ELR (cell line): ENCODE measurements at places on chromosomes 6 and 20.

DNA sequence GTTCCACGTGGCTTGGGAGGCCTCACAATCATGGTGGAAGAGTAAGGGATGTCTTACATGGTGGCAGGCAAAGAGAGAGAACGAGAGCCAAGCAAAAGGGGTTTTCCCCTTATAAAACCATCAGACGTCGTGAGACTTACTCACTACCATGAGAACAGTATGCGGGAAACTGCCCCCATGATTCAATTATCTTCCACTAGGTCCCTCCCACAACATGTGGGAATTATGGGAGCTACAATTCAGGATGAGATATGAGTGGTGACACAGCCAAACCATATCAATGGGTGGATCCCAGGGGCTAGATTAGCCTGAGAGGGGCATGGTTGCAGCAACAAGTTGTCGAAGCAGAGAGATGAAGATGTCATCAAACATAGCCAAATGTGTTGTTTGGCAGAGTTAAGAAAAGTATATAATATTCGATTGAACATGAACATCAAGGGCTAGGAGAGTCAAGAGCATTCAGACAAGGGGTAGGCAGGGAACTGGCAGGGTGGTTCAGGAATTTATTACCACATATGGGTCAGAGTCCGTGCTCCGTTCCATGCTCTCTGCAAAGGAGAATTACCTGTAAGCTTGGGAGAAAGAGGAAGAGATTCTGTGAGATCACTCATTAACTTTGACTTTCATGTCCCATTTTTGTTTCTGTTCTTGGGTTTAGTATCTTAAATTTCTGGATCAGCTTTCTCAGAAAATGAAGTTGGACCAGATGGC is 98.8 kb downstream of the CCDC170 start:
- no peak for DNase-seq

- peak; percentile 46 for DNase-seq
Measured at GRCh38 chr6:48664826-48665225, 553.8 kb upstream of the PTCHD4 start.

DNA sequence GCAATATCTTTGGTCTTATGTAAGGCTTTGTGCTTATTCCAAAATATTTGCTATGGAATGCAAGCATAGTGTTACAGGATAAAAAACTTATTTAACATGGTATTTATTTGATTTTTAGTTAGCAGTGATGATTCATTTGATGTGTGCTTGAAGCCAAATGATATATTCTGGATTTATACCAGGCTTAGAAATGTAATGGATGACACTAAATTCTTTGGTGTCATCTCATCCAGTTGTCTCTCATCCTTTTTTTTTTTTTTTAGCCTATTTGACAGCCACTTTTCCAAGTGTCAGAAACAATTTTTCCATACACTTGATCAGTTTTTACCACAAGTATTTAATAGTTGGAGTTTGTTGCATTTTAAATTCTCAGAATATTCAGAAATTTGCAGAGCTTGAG is 515.3 kb downstream of the CDKAL1 start:
- DNase-seq: no peak

- no peak for DNase-seq
Measured at GRCh38 chr20:35876033-35876320, 78.3 kb downstream of the SCAND1 start.

- DNase-seq: no peak
Measured at GRCh38 chr20:50302341-50303057, 111.9 kb downstream of the CEBPB start.

GRCh38 chr6:157981132-157981394 is 600 bp upstream of the SYNJ2 start:
- DNase-seq: no peak

GRCh38 chr6:12058172-12058961 is 46.3 kb downstream of the HIVEP1 start:
- no peak for DNase-seq

DNA sequence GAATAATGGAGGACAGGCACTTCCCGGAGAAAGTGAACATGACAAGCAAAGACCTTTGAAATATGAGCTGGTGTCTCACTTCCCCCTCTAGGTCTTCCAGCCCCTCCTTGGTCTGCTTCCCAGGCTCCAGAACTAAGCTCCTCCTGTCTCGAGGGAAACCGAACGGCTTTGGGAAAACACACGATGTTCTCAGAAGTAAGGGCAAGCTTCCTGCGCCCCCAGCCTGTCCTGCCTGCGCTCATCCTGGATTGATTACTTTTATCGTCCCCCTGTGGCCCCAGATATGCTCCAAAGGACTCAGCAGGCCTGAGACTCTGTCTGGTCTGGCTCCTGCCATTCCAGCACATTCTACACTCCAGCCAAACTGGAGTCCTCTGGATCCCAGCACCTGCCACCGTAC is 83.4 kb downstream of the ZNF217 start:
- no peak for DNase-seq

- no peak for DNase-seq
Measured at GRCh38 chr20:51542033-51542570, 417 bp downstream of the NFATC2 start.

DNA sequence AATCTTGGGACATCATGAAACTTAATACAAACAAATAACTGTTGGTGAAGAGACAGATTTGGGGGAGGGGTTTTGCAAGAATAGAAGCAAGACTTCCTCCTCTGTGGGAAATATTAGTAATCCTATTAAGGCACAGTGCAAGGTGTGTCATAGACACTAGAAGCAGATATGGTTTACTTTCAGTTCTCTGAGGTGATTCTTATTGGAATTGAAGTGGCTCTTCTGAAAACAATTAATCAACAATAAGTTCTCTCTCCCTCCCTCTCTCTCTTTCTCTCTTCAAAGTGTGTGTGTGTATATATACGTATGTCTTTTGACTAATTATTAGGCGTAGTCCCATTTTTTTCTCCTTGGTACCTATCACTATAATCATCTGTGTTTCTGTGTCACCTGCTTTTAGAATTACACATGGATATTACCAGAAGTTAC is 99.8 kb downstream of the HIVEP2 start:
- DNase-seq: peak; percentile 69

- DNase-seq: no peak
Measured at GRCh38 chr20:53070706-53071392, 98.7 kb downstream of the TSHZ2 start.

- DNase-seq: no peak
Measured at GRCh38 chr6:161400671-161401070, 126.8 kb upstream of the AGPAT4 start.

GRCh38 chr20:32672982-32673851 is 524 bp downstream of the C20orf203 start:
- no peak for DNase-seq

DNA sequence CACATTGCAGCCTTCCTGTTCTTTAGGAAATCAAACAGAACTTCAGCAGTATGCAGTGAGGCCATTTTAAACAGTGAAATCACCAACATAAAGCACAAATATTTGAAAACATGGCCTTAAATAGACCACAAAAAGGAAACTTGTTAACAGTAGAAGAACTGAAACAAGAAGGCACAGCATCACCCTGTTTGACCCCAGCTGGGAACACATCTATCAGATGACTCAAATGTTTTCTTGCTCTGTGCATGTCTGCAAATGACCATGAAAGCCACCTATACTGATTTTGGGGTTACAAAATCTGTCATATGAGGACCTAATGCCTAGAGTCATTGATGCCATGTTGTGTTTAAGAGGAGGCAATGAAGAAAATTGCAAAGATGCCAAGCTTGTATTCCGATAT is 123.8 kb upstream of the ADGRF1 start:
- peak; percentile 16 for DNase-seq

DNA sequence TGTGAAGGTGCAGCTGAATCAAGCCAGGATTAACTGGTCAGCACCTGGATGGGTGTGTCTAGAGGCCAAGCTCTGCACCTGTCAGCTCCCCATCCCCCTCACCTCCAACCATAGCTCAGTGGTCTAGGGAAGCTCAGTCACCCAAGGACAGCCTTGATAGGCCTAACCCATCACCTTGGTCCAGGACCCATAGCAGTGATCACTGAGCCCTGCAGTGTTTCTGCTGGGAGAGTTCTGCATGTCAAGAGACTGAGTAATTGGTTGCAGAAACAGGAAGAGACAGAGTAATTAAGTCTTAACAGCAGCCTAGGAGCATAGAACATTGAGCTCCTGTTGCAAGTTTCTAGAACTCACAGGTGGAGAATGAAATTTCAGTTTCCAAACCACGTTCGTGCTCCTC is 18.7 kb upstream of the RALGAPB start:
- DNase-seq: peak; percentile 60

DNA sequence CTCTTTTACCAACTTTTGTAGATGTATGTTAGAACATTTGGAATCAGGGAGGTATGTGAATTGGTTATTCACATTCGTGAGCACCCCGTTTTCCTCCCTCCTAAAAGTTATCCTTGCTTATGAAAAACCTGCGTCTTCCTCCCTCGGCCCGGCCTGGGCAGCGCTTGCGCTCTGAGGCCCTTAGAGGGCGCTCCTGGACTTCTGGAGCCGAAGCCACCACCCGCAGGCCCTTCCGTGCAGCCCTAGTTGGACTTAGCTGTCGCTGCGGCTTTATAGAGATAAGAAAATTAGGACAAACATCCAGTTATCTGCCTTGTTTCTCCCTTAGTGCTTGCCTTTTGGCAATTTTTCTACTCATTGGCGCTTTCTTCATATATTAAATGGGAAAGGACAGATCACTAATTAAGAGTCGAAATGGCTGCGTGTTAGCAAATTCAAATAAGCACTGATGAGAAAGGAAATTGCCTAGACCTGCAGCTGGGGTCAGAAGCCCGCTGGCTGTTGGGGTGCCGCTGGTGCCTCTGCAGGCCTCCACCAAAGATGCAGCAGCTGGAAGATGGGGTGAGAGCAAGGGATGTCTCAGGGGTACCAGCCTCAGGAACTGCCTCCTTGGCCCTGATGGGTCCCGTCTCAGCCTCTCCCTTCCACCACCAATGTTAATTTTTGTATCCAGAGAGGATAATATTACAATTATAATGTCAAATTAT is 5.2 kb downstream of the FNDC1 start:
- DNase-seq: peak; percentile 76

DNA sequence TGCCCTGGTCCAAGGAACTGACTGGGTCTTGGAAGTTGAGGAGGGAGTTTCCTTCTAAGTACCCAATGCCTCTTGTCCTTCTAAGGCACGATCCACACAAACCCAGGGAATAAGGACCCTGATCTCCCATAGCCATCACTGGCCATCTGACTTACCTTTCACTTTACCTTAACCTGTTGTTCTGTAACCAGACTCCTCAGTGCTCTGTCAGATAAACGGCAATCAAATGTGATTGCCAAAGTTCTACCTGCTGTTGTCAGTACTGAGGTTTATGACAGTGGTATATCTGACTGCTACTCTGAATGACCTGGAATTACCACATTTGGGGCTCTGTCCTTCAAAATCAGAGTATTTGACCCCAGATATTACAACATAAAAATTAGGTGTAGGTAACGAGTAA is 49.8 kb downstream of the HMGN3 start:
- no peak for DNase-seq

- peak; percentile 74 for DNase-seq
Measured at GRCh38 chr6:32370505-32370904, 1.2 kb downstream of the TSBP1 start.

DNA sequence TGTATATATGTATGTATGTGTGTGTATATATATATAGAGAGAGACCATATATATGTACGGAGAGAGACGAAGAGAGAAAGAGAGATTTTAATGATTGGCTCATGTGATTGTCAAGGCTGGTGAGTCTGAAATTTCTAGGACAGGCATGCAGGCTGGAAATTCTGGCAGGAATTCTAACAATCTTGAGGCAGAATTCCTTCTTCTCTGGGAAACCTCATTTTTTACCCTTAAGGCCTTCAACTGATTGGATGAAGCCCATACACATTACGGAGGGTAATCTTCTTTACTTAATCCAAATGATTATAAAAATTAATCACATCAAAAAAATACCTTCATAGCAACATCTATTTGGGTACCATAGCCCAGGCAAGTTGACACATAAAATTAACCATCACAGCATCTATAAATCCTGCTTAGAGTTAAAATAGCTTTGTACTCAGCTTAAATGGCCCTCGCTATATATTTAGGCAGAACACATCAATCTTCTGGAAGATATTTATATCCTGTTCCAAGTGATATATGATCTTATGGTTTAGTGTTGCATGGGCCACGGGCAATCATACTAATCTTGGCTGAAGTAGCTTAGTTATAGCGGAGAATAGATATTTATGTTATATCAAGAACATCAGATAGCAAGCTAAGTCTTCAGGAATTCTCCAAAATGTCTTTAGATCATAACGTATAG is 36.6 kb downstream of the ABRACL start:
- DNase-seq: no peak

DNA sequence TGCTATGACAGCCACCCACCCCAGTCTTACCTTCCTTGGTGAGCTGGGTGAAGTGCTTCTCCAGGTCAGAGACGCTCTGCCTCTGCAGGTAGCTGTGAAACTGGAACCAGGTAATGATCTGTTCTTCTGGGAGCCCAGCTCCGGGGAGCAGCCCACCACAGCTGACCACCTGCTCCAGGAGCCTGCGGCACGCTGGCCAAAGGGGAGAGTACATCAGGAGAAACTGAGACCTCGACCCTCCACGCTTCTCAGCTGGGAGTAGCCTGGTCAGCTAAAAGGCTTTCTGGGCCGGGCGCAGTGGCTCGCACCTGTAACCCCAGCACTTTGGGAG is 82.8 kb downstream of the PTPN1 start:
- no peak for DNase-seq

- no peak for DNase-seq
Measured at GRCh38 chr6:116254297-116255056, 602 bp upstream of the TSPYL4 start.

DNA sequence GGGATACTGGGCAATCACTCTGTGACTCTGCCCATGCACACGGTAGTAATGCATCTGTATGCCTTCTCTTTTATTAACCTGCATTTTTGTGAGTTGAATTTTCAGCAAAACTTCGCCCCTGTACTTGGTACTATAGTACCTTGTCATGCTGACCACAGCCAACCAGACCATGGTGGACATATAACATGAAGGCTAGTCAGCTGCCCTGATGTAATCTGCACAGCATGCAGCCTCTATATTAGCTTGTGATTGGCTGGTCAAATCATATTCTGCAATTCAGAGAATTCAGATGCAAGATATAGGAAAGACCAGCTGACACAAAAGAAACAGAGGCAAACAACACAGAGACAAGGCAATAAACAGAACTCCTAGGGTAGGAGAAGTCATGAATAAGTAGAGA is 200.9 kb upstream of the JARID2 start:
- DNase-seq: no peak

GRCh38 chr20:6339176-6339575 is 216.3 kb upstream of the FERMT1 start:
- DNase-seq: no peak
